ENCODE measurements at places on chromosomes 6 and 20.

- no peak for DNase-seq
These were observed 459.9 kb downstream of the BCKDHB start for GRCh38 chr6:80566361-80566760.

DNA sequence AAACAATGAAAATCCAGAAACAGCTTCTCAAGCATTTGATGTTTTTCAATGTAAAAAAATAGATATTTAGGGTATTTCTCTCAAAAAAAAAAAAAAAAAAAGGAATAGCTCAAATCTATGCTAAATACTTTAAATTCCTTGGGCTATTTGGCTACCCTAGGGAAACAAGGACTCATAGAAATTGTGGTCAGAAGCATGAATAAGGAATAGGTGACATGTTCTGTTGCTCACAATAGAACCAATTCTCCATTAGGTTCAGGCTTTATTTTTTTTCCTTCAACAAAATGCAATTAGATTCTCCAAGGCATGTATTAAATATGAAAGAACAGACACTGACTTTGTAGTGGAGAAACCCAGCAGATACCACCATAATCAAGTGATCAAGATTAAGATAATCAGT, 904.3 kb upstream of the FLRT3 start:
- DNase-seq: no peak

DNA sequence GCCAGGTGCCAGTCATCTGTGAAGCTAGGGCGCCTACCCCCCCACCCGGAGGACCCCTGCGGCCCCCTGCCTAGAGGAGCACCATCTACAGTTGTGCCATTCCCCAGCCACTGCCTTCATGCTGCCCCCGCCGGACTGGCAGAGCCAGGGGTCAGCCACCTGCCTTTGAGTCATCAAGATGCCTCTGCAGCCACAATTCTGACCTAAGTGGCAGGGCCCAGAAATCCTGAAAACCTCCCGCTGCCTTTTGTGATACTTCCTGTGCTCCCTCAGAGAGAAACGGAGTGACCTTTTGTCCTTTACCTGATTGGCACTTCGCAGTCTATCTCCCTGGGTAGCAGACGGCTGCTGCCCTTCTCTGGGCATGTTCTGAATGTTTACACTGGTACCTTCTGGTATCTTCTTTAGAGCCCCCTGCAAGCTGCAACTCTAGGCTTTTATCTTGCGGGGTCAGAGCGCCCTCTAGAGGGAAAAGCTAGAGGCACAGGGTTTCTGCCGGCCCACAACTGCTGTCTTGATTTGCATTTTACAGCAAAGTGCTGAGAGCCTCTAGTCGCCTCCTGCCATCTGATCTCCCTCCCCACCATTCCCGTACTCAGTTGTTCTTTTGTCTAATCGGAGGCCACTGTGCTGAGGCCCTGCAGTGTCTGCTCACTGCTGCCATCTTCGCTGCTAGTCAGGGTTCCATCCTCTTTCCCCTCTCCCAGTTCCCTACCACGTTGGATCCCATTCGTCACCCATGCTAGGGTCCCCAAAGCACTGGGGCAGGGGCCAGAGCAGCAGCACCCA, 26.9 kb downstream of the SPATA2 start:
- peak; percentile 38 for DNase-seq

DNA sequence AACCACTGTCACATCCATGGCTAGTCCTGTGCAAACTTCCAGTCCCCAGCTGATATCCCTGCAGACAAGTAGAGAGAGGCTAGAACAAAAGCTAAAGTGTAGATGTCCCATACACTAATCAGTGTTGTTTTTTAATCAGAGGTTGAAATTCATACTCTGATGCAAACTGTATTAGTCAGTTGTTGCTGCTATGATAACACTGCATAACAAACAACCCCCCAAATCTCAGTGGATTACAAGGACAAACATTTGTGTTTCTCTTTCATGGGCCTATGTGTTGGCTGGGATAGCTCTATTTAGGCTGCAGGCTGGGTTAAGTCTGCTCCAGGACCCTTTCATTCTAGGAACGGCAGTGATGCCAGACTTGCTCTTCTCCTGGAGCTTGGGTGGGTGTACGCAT, 26.8 kb downstream of the BNIP5 start:
- DNase-seq: no peak

DNA sequence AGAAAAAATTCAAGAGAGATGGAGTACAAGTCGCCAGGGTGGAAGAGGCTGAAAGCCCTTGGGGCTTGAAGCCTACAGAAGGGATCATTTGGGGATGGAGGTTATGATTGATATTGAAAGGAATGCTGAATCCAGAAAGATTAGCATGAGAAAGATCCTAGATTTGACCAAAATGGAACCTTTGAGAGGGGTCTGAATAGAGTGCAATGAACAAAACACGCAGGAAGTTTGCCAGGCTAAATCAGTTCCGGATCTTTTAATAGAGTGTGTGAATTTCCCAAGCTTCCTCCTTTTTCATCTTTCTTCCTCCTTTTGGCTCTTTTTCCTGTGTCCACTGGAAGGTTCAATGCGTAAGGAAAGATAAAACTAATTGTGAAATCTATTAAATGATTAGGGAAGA, 15.3 kb downstream of the IPCEF1 start:
- no peak for DNase-seq

DNA sequence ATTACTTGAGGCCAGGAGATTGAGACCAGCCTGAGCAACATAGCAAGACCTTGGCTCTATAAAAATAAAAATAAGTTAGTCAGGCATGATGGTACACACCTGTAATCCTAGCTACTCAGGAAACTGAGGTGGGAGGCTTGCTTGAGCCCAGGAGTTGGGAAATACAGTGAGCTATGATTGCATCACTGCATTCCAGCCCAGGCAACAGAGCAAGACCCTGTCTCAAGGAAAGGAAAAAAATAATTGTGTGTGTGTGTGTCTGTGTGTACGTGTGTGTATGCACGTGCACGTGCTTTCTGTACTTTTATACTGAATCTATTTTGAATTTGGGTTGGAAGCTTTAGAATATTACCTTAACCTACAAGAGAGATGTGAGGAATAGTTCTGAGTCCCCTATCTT, 58.9 kb downstream of the KIZ start:
- DNase-seq: no peak

- DNase-seq: no peak
These were observed 164.7 kb upstream of the PDE7B start for GRCh38 chr6:135686784-135687301.

GRCh38 chr6:72788188-72788587, 166.3 kb downstream of the KCNQ5 start:
- DNase-seq: no peak

DNA sequence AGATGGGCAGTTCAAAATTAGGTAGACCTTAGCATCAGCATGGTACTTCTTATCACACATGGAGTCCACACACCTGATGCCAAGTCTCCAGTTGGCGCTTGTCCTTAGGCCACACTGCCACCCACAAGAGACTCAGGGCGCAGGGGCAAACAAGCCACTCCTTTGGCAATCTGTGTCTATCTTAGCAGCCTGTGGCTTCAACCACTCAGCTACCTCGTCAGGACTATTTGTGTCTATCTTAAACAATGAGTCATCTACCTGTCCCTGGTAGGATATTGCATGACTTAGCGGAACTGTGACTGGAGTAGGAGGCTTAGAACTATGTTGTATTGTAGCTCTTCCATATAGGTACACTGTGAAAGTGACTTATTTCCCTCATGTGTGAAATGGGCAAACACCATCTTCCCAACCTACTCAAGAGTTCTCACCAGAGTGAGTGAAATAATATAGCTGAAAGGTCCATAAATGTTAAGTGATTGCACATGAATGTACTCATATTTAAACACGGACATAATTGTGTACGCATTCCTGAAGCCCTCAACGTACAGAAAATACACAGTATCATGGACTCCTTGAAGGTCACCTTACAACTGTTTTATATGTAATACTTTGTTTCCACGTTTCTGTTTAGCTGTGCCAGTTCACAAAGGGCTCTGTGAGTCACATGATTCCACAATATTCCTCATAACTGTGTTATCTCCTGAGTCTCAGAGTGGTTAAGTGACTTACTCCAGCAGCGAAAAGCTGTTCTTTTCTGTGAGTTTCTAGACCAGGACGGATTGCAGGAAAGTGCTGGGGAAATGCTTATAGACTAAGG, 1.6 kb downstream of the TRIM27 start:
- peak; percentile 3 for DNase-seq

DNA sequence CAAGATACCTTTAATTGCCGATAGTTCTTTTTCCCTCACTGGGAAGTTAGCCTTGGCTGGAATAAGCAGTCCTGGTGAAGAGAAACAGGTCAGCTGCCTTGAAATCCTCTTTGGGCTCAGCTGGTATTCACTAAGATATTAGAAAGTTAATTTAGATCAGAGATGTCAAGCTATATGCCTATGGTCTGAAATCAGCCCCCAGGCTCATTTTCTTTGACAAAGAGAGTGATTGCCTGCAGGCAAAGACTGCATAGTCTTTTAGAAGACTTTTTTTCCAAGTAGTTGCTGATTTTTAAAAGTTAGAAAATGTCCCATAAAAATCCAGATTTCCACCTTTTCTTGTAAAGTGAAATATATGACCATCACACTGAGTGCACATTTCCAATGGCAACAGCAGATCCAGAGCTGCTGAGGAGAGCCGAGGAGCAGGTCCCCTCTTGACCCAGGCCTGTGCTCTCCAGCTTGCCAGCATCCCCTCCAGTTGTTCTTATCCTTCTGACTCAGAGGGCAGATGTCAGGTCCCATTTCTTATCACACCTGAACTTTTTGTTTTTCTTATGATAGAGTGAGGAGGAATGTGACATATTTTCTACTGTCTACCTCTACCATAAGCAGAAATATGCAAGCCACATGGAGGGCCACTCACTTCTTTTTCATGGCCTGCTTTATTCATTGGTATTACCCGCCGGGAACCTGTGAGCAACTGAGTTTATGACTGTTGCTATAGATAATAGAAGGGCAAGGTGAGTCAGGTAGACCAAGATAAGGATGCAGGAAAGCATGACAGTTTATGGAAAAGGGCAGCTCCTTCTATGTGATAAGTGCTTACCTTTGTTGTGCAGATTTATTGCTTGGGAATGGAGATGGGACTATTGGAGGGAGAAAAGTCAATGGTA, 17.6 kb upstream of the L3MBTL3 start:
- DNase-seq: no peak

DNA sequence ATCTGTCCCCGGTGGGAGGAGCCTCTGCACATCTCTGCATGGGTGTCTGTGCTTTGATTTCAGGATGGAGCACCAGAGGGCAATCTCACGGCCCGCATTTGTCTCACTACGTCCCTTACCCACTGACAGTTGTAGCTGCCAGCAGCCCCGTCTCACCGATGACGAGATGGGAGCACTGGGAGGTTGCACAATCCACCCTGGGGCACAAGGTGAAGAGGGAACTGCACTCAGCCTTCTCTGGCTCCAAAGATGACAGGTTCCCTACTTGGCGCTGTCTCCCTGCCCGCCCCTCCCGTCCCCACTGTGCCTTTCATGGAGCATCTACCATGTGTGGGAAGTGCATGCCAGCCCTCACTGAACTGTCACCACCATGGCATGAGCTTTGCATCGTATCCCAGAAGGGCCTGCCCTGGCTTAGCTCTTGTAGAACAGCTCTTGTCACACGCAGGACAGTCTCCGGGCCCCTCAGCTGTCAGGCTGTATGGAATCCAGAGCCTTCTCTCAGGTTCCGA, 99.9 kb upstream of the PMEPA1 start:
- no peak for DNase-seq

GRCh38 chr6:154242617-154243357, 113.8 kb downstream of the IPCEF1 start:
- DNase-seq: no peak

- DNase-seq: no peak
These were observed 9.4 kb upstream of the POPDC3 start for GRCh38 chr6:105189026-105189820.

DNA sequence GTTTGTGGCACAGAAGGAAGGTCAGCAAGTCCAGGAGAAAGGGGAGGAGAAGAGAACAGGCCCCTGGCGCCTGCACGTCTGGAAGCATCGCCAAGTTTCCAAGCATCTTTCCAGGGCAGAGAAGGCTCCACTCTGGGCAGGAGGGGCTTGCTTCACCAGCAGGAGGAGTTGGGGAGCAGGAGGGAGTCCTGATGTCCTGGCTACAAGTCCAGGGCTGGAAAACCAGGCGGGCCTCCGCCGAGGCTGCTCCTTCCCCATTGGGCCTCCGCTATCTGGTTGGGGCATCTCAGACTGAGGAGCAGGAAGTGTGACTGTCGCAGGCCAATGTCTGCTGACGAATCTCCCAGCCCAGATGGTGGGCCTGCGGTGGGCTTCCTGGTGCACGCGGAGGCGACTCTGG, 421.9 kb downstream of the PREX1 start:
- no peak for DNase-seq

GRCh38 chr20:38748861-38749149, 545 bp downstream of the ACTR5 start:
- peak; percentile 43 for DNase-seq

DNA sequence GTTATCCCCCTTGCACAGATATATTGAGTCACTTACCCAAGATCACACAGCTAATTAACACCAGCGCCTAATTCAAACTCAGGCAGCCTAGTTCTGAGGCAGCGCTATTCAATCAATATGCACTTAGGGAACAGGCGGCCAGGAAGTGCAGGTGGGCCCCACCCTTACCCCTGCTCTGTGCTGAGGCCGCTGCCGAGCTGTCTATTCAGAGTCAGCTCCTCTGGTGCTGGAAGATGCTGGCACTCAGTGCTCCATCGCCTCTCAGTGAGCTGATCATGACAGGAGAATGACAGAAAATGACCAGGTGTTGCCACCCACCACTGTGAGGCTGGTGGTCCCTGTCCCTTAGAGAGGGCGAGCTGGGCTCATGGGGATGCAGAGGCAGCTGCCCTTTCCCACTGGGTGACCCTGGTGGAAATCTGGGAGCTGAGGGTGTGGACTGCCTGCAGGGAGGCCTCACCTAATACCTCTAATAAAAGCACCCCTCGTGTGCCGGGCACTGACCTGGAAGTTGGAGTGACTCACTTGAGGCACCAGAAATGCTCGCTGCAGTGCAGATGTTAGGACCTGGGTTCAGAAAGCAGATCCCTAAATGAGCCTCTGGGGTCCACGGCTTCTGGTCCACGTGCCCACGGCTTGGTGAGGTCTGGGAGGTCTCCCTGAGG, 42.5 kb upstream of the CD93 start:
- DNase-seq: peak; percentile 52

DNA sequence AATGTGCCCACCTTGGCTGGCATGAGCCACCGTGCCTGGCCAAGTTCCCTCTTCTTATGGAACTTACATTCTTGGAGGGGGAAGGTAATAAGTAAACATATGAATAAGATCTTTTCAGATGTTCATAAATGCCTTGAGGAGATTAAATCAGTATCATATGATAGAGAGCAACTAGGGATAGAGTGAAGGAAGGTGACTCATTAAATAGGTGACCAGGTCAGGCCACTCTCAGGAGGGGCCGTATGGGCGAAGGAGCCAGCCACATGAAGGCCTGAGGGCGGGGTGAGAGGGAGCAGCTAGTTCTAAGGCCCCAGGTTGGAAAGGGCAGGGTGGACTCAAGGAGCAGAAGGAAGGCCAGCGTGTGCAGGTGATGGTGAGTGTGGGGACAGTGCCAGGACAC, 91.1 kb downstream of the UST start:
- no peak for DNase-seq

All from T-helper 2 cell (primary cell).